Stimulated activated CD4-positive, alpha-beta T cell treated with anti-CD3 and anti-CD28 coated beads, Interleukin-4, amount 100 ng/mL, for 48 hours (primary cell): ENCODE measurements at places on chromosomes 6 and 20.

GRCh38 chr6:169909113-169909512 is 157.7 kb downstream of the ERMARD start:
- no peak for DNase-seq

GRCh38 chr6:4961322-4962168 is 42.3 kb downstream of the RPP40 start:
- DNase-seq = no peak

- no peak for DNase-seq
These were observed 331.7 kb downstream of the FRK start for GRCh38 chr6:115729036-115729435.

- no peak for DNase-seq
These were observed 49.5 kb downstream of the NCOA3 start for GRCh38 chr20:47551222-47551621.

DNA sequence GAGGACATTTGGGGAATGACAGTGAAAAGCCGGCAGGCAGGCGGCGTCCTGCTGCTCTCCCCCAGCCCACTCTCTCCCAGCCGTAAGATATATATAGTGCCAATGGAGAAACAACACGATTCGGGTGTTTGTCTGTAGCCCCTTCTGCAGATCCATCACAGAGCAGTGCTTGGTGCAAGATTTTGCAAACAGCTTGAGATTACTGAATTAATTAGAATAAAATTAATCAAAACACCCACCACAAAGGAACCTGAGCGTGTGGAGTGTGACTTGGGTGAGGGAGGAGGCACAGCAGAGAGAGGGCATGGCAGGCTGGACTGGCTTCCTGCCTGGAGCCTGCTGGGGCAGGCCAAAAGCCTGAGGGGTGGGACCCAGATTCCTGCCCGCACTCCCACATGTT is 28.8 kb upstream of the CCDC167 start:
- no peak for DNase-seq

DNA sequence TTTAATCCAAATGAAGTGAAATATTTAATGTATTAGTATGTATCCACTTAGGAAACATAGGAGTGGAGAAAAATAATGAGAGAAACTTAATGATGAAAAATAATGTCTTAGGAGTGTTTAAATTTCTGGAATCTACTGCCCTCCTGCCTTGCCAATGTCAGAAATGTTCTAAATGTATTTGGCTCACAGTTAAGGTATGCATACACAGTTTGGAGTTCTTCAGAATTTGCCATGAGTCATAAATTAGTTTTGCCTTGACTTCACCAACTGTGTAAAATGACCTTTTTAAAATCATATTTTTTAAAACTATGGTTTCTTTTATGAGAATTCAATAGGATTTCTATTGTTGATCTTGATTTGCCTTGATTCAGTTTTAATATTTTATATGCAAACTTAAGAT is 191.7 kb upstream of the HSF2 start:
- no peak for DNase-seq

DNA sequence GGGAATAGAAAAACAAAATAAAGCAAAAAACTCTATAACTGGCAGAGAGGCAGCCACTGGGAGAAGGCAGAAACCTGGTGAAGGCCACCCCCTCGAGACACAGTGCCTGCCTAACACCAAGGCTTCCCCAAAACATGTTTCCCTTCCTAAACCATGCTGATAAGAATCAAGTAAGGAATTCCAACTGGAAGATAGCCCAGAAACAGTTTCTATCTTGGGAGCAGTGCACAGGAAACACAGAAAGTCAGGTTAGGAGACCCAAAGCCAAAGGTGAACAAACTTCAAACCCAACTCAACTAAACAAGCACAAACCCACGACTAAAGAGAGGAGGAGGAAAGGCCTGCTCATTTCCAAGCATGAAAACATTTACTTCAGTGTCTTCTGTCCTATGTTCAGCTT is 433.7 kb upstream of the RGS17 start:
- DNase-seq = no peak

- no peak for DNase-seq
These were observed 455.0 kb downstream of the GJA1 start for GRCh38 chr6:121890307-121890910.

DNA sequence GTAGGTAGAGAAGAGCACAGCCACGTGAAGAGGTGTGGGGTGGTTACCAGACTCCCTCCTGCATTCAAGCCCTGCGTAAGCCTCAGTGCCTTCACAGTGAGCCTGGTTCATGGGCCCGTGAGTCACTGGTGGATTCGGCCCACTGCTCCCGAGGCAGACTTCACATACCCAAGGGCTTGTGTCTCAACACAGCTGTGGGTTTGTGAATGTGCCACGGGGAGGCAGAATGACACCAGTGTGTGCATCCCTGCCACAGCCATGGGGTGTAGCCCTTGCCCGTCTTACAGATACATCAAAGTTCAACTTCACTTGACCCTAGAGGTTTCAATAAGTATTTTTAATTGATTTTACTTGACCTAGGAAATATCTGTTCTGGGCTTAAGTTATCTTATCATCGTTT is 108.5 kb downstream of the MAP3K4 start:
- DNase-seq = no peak

DNA sequence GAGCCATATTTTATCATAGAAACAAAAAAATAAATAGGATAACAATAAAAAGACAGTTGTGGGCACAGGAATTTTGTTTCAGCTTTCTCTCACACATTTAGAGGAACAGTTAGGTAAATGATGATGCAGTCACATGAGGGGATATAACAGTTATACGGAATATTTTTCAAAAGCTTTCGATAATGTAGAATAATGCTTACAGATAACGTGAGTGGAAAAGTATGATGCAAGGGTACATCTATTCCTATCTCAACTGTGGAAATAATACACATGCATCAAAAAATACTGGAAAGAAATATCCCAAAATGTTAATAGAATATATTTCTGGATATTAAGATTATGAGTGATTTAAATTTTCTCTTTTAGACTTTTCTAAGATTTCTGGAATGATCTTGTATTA is 114.0 kb downstream of the AFG1L start:
- DNase-seq = no peak

DNA sequence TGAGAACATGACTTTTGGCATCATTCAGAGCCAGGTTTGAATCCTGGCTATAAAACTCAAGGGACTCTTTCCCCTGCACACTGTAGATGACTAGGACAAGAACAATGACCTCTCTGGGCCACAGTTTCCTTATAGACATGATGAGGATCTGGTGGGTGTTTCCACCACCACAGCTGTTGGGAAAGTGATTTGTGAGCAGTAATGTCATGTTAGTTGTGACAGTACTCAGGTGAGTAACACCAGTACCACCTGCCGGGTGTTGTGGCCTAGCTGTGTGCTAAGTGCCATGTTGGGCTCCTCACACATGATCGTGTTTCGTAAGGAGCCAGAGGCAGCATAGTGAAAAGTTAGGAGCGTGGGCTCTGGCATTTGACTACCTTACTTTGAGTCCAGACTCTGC is 24.1 kb downstream of the HM13 start:
- DNase-seq = no peak

DNA sequence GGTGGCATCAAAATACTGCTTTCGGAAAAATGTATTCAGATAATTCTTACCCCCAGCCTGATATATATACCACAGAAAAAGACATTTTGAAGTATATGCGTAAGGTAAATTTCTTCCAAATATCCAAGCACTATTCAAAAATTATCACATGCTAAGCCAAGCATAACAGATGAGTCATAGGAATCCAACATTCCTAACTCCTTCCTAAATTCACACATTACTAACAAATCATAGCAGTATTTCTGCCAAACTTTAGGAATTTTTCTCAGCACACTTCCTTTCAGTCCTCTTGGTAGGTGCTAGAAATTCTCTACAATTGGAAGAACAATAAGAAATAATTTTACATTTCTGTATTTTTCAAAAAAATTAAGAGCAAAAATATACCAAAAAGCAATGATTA is 417.5 kb downstream of the EYS start:
- DNase-seq = no peak

DNA sequence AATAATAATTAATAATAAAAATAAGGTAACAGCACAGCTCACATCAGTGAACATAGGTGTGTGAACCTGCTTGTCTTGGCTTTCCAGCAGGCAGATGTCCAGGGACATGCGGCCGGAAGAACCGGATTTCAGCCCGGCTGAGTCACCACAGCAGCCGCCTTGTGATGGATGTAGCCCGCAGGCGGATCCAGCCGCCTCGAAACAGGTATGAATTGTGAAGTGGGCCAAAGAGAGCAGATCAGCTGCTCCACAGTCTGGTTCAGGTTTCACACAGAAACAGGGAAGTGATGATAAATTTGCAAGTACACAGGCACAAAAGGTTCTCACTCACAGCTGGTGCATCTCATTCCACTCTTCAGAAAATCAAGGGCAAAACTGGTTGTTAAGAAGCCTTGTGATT is 55.1 kb downstream of the ID4 start:
- DNase-seq = no peak
